Esophagus muscularis mucosa (tissue), 4 donors: ENCODE measurements at places on chromosomes 2 and 18. TPM values are rescaled to one million over a fixed set of nuclear protein-coding genes. Genes with fewer than 3 reads are reported as not detected.

GRCh38 chr2:30509716-30510115 is 62.7 kb downstream of the LCLAT1 start:
- no peak for DNase-seq
- no peak overlapping the region for H3K4me3 ChIP-seq
- H3K36me3 ChIP-seq: no peaks in the 10 kb centered on the region
- no peaks in the 10 kb centered on the region for H3K27me3 ChIP-seq

DNA sequence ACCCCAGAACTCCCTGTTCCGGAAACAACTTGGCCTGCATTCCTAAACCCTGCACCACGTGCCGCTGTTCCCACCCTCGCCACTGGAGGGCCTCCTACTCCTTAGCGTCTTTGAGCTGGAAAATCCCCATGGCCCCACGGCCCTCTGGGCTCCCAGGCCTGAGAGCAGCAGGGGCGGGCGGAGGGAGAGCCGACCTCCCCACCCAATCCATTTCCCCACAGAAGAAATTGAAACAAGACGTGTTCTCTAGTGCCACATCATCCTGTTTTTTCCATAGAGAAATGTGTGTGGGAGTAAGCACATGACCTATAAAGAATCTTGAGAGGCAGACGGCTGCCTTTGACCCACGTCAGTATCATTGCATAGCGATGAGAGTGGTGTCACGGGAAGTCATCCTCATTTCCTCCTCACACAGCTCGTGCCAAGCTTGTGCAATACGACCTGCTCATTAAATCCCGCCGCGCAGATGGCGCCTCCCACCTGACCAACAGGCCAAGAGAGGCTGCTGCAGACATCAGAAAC is 79.2 kb downstream of the LAMA1 start:
- DNase-seq: no peak
- H3K4me1 ChIP-seq: peaks cover 10% of the 10 kb centered on the region
- H3K36me3 ChIP-seq: no peaks in the 10 kb centered on the region
- H3K4me3 ChIP-seq: peak overlapping the region; percentile 28
- no peaks in the 10 kb centered on the region for H3K27me3 ChIP-seq

DNA sequence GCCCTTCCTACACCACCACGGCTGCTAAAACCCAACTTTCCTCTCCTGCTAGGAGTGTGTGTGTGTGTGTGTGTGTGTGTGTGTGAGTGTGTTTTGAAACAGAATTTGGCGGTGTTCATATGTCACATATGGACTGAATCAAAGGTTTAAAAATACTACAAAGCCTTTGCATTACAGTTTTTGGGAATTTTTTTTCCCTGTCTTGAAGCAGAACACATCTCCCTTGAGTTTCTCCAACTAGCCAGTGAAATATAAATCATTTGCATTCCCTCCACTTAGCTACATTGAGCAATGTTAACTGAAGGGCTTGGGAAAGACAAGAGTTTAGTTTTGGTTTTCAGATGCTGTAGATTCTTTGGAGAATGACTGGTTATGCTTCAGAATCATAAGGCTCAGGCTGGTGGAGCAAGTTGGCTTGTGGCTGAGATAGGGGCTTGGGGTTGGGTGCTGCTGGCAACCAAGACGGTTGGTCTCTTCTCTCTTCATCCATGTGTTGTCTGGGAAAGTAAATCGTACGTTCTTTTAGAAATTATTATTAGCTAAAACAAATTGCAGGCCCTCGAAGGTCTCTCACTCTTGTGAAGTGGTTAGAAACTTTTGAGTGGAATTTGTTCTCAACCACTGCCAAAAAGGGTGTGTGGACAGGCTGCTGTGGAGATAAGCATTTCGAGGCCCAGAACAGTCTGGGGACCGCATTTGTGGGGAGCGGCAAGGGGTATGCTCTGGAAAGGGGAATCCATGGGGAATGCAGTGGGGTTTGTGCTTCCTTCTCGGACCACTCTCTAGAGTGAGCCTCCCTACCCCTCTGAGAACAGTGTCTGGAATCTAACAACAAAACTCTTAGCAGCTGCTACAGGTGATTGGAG is 1.4 kb downstream of the NRP2 start:
- H3K27me3 ChIP-seq: no peaks in the 10 kb centered on the region
- peak overlapping the region; percentile 98 for H3K27ac ChIP-seq
- H3K4me1 ChIP-seq: peaks cover 57% of the 10 kb centered on the region
- peaks cover 3% of the 10 kb centered on the region for H3K36me3 ChIP-seq

- no peak for DNase-seq
- H3K27ac ChIP-seq: no peak overlapping the region
- H3K27me3 ChIP-seq: no peaks in the 10 kb centered on the region
- no peaks in the 10 kb centered on the region for H3K36me3 ChIP-seq
- H3K4me3 ChIP-seq: no peak overlapping the region
These were observed 207.1 kb upstream of the SPOPL start for GRCh38 chr2:138294451-138294850.

DNA sequence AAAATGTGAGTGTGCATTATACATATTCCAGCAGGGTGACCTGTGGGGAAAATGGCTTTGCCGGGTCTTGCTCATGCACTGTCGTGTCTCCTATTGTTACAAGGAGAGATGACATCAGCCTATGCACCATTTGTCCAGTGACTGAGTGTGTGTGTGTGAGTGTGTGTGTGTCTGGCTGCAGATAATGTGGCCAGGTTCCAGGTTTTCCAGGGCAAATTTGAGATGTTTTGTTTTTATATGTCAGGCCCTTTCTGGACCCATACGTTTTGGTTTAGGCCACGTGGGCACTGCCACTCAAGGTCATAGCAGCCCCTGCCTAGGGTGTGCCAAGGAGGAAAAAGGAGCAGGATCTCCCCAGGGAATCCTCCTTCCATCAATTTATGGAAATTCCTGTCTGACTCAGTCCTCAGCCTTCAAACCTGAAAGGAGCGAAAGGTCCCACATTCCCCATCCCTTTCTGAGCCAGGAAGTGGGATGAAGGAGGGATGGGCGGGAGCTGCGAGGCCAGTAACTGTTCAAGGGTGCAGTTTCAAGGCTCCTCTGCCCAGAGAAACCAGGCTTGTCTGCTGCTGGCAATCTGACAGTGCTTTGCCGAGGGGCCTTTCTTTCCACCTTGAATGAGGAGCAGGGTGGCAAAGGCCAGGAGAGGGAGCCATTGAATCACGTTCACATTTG is 93.0 kb upstream of the SMAD2 start:
- H3K27ac ChIP-seq: no peak overlapping the region
- peaks cover 39% of the 10 kb centered on the region for H3K4me1 ChIP-seq
- DNase-seq: no peak
- H3K27me3 ChIP-seq: no peaks in the 10 kb centered on the region
- H3K36me3 ChIP-seq: no peaks in the 10 kb centered on the region

Gene ALLC
- total RNA-seq: not detected
